ENCODE measurements at places on chromosomes 5 and 9.

DNA sequence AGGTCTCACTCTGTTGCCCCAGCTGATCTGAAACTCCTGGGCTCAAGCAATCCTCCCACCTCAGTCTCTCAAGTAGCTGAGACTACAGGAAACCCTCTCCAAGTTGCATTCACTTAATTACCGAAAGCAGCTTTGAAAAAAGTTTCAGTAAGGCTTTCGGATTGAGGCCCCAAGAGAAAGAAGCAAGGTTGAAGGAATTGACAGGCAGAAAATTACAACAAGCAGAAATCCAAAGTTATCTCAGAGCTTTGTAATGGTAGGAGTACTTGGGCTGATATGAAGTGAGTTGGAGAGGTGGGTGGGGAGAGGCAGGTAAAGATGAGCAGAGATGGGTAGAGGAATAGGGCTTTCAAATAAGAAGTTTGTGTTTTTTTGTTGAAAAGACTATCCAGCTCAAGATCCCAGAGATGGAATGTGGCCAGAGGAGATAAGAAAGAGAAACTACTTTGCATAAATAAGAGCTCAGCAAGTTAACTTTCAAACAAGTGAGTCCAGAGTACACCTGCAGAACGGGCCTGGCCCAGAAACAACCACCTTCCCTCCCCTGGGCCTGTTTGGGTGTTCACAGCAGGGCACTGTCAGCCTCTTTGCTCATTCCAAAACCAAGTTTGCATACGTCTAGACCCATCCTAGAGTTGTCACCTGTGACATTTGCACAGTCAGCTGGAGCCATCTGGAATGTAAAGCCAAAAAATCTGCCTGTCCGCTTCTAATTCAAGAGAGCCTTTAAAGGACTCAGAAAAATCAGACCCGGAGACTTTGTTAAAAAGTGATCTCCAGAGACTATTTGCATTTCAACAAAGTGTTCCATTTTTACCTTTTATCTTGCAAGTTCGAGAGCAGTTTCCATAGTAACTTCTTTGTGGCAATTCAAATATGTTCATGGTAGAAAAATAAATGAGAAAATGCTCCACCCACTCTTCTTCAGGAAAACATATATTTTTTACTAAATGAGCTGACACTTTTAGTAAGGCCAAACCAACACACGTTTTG, 2.2 kb upstream of the CLINT1 start:
- no peak for DNase-seq

- DNase-seq: no peak
These were observed 18.1 kb downstream of the FGF1 start for GRCh38 chr5:142667831-142668230.

DNA sequence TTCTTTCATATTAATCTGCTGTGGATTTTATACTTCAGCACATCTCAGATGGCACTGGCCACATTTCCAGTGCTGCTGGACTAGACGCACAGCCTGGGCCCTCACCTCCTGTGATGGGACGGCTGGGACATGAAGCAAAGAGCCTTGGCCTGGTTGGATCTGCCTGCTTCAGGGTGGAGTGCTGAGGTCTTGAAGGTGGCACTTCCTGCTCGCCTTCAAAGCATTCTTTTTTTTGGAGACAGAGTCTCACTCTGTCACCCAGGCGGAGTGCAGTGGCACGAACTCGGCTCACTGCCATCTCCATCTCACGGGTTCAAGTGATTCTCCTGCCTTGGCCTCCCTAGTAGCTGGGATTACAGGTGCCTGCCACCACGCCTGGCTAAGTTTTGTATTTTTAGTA, 73.1 kb downstream of the RAPGEF1 start:
- no peak for DNase-seq

DNA sequence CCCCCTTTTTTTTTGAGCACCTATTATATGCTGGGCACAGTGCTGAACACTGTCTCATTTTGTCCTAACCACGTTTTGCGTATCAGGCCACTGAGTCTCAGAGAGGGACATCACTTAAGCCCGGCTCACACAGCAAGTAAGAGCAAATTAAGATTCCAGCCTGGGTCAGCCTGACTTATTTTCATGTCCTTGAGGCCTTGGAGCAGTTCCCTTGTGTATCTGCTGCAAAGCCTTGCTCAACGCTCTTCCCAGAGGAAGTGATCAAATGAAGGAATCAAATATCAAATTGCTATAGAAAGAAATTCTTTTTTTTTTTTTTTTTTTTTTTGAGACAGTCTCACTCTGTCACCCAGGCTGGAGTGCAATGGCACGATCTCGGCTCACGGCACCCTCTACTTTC, 30.7 kb downstream of the ERGIC1 start:
- no peak for DNase-seq

GRCh38 chr9:112315331-112316257, 17.8 kb downstream of the PTBP3 start:
- DNase-seq: no peak

DNA sequence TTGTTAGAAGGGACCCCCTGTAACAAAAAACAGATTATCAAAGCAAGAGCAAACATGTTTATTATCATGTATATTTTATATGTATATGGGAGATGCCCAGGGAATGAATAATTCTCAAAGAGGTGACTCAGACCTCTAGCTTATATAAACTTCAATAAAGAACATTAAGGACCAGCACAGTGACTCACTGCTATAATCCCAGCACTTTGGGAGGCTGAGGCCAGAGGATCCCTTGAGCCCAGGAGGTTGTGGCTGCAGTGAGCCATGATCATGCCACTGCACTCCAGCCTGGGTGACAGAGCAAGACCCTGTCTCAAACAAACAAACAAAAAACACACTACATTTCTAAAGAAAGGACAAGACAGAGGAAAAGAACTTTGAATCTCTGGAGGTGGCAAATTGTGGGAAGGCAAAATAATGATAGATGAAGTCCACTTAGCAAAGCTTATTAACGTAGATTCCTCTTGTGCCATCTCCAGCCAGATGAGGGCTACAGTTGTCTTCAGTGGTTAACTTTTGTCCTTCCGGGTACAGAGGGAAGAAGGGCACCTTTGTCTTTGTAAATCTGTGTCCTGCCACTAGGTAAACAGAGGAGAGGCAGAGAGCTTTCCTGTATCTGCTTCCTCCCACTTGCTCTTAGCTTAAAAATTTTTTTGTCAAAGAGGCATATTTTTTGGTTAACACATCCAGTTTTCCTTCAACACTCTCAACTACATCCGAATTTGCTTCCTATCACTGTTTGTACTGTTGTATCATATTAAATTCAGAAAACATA, 7.5 kb upstream of the RFK start:
- no peak for DNase-seq

- DNase-seq: no peak
These were observed 185.5 kb downstream of the RGS3 start for GRCh38 chr9:113649054-113649453.

- no peak for DNase-seq
These were observed 25.7 kb upstream of the NOTCH1 start for GRCh38 chr9:136571531-136571930.

DNA sequence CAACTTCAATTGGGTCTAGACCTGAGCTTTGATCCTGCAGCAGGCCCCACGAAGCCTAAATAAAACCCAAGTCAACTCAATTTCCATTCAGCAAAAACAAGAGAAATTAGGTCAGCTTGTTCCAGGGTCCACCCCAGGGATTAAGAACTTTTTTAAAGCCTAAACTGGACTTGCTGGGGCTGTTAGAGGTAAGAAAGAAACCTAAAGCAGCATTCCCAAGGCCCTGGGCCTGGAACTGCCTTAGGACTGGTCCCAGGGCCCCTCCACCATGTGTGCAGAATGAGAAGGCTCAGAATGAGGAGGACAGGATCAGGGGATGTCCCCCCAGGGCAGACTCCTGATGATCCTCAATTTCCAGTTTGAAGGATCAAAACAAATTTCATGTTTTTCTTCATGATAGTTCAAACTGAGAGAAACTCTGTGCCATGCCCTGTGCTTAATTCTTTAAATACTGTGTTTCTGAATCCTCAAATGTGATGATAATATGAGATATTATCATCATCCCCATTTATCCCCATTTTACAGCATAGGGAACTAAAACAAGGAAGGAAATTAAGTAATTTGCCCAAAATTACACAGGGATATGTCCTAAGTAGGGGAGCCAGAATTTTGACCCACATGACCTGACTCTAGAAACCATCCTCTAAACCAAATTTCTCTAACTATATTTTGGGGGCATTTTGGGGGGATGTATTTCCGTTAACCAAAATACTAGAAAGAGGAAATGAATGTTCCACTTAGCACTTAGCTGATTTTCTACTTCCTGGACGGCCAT, 64.5 kb downstream of the DENND1A start:
- DNase-seq: no peak

DNA sequence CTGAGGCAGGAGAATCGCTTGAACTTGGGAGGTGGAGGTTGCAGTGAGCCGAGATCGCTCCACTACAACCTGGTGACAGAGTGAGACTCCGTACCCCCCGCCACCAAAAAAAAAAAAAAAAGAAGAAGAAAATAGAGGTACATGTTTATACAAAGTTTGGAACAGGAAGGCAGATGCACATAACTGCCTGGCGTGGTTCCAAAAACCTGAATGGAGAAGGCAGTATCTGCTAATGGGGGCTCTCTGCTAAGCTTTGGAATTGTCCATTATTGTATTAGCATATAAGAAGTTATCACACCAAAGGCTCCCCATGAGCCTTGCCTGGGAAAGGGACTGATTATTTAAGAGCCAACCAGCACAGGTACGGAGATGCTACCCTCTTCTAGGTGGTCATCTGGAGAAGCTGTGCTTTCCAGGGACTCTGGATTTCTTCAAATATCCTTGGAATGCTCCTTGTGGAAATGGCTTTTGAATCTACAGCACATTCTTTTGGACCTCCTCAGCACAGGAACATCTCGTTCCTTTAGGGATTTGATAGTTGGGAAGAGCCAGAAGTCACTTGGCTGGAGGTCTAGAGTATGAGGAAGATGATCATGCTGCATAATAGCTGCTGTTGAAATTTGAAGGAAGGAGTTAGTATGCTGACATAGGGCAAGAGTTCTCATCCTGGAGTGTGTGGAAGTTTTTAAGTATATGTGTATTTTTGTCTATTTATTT, 42.5 kb upstream of the ABCA1 start:
- no peak for DNase-seq

DNA sequence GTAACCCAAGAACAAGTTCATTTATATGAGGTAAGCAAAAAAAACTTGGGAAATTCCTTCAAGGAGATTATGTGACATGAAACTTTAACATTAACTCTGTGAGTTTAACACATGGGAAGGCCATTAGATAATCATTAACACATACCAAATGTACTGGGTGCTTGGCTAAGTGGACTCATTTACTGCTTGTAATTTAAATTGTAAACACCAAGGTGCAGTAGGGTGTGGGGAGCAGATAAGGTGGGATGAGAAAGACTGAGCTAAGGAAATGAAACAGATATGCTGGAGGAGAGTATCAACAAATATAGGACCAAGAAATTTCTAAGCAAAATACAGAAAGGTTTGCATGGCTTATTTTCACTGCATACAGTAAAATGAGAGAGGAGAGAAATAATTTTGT, 2384.8 kb upstream of the ACO1 start:
- DNase-seq: no peak

DNA sequence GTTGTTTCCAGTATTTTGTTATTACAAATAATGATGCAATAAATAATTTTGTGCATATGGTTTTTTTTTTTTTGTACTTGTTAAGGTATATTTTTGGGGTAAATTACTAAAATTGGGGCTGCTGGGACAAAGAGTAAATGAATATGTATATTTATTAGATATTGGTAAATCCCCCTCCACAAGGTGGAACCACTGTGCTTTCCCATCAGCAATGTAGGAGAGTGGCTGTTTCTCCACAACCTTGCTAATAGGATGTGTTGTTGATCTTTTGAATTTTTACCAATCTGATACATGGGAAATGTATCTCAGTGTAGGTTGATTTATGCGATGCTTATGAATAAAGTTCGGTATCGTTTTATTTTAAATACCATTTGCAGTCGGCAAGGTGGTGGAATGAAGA, 118.1 kb downstream of the TRPM3 start:
- no peak for DNase-seq

GRCh38 chr5:29794141-29794787, 1399.2 kb upstream of the CDH6 start:
- DNase-seq: no peak

GRCh38 chr9:124267271-124267807, 9.6 kb downstream of the NEK6 start:
- no peak for DNase-seq

GRCh38 chr9:110099236-110100095, 108.5 kb downstream of the C9orf152 start:
- DNase-seq: no peak

- no peak for DNase-seq
These were observed 375.6 kb upstream of the CLINT1 start for GRCh38 chr5:158234323-158235158.

DNA sequence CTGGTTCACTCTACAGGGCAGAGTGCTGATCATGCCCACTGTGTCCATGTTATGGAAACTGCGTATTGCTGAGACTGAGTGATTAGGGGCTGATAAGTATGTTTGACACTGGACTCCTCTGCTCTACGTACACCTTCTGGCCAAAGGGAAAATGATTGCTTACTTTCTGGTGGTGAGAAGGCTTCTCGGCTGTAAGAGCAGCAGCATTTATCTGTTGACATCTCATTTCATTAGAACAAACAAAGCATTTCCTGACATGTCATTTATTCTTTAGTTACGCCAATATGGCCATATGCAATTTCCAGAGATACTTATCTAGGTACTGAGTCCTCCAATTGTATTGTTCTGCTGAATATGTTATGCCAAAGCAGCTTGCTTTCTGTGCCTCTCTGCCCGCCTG, 5.6 kb downstream of the FAXDC2 start:
- no peak for DNase-seq

GRCh38 chr5:154603953-154604679, 126.1 kb upstream of the HAND1 start:
- no peak for DNase-seq

DNA sequence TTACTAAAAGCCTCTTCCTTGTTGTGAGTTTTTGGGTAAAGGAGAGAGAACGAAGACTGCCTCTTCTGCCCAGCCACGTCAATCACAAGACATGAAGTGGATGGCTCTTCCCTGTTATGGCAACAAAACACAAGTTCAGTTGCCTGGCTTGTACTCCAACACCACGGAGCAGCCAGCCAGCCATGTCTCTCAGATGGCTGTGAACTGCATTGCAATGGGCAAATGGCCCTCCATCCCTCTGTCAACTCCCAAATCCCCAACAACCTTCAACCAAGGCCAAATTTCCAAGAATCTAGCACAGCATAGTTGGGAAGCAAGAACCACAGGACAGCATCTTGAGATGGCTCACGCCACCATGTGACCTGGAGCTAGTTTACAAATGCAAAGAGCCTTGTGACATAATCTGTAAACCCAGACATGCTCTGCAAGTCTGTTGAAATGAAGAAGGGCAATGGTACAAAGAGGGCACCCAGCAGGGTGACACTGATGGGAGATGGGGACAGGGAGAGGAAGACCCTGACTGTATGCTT, 53.9 kb downstream of the ZNF366 start:
- DNase-seq: no peak

- DNase-seq: no peak
These were observed 14.8 kb downstream of the REEP5 start for GRCh38 chr5:112907166-112907631.

GRCh38 chr9:117936185-117937130, 232.3 kb downstream of the TLR4 start:
- DNase-seq: no peak

- DNase-seq: no peak
These were observed 478.9 kb upstream of the NMUR2 start for GRCh38 chr5:152884006-152884405.
